DMS79 (cell line): ENCODE measurements at places on chromosomes 1 and 21.

- no peak for DNase-seq
Observed at GRCh38 chr1:41383094-41383852, 22.0 kb downstream of the FOXO6 start.

DNA sequence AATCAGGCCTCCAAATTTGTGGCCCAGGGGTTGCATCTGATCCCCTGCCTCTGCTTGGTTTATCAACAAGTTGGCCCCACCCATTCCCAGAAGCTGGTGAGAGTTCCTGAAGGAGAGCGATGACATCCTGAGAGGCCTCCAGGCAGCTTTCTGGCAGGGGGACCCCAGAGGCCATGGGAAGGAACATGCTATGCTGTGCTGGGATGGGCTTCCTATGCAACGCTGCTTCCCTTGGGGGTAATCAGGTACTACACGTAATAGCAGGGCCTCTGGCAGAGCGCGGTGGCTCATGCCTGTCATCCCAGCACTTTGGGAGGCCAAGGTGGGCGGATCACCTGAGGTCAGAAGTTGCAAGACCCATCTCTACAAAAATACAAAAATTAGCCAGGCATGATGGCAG is 8.4 kb upstream of the MTF1 start:
- DNase-seq, result no peak

- DNase-seq, result no peak
Observed at GRCh38 chr1:217322834-217323233, 308.1 kb downstream of the GPATCH2 start.

GRCh38 chr1:208314431-208314830 is 70.2 kb upstream of the PLXNA2 start:
- no peak for DNase-seq

DNA sequence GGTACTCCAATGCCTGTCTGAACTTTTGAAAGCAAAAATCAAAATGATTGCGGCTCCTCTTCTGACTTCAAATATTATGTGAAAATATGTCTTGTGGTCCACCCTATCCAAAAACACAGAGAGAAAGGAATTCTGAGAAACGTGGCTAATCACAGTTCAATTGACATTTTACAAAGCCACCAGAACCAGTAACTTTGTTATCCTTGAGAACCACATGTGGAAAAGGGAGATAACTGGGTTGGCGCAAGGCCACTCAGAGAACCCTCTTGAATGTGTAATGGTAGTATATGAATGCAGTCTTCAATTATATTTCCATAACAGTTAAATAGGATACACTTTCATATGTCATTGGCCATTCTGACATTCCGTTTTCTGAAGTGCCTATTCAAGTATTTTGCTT is 1030.0 kb upstream of the TMPRSS15 start:
- no peak for DNase-seq

GRCh38 chr1:54114001-54114400 is 38.8 kb downstream of the CDCP2 start:
- no peak for DNase-seq

DNA sequence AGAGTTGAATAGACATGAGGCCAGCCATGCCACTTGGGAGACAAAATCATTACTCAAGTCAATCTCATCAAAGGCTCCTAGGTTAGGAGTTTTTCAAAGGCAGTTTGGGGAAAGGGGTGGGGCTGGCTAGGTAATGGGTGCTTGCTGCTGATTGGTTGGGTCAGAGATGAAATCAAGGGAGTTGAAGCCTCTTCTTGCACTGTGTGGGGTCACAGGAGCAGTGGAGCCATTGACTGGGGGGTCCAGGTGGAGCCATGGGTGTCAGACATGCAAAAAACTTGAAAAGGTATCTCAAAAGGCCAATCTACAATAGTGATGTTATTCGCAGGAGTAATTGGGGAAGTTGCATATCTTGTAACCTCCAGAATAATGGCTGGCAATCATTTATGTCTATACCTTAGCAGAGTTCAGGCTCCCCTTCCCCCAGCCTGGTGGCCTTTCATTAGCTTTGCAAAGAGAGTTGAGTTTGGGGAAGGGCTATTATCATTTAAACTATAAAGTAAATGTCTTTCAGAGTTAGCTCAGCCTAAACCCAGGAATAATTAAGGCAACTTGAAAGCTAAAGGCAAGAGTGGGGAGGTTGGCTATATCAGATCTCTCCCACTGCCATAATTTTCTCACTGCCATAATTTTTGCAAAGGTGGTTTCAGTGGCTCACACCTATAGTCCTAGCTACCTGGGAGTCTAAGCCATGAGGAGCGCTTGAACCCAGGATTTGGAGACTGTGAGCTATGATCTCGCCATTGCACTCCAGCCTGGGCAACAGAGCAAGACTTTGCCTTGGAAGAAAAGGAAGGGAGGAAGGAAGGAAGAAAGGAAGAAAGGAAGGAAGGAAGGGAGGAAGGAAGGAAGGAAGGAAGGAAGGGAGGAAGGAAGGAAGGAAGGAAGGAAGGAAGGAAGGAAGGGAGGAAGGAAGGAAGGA is 7.8 kb upstream of the PINK1 start:
- no peak for DNase-seq

DNA sequence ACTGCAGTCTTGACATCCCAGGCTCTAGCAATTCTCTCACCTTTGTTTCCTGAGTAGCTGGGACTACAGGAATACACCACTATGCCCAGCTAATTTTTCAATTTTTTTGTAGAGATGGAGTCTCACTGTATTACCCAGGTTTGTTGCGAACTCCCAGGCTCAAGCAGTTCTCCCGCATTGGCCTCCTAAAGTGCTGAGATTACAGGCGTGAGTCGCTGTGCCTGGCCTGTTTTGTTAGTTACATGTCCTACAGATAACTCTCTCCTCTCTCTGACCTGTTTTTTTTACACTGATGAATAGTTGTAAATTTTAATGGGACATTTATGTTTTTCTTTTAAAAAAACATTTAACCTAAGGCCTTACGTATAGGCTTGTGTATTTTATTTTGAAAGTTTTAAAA is 19.8 kb downstream of the PTBP2 start:
- DNase-seq, result no peak

DNA sequence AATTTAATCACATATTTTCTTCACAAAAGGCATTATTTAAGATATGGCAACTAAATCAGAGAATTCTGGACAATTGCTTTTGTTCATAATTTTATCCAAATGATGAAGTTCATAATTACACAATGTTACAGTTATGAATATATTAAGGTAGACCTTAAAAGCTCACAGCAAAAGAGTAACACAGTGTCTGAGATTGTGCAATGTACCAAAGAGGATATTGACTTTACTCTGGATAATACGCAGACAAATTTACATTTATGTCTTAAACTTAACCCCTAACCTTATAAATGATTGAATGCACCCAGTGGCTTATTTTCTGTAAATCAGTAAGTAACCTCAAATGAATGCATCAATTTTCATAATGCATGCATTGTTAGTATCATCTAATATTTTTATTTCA is 216.2 kb upstream of the SAMSN1 start:
- no peak for DNase-seq

DNA sequence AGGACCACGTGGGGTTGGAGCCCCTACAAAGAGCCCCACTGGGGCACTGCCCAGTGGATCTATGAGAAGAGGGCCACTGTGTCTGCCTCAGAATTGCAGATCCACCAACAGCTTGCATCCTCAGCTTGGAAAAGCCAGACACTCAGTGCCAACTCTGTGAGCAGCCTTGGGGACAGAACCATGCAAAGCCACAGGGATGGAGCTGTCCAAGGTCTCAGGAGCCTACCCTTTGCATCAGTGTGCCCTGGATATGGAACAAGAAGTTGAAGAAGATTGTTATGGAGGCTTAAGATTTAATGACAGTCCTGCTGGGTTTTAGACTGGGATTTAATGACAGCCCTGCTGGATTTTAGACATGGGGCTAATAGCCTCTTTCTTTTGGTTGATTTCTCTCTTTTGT is 1670.9 kb downstream of the PLA2G4A start:
- DNase-seq, result no peak

- no peak for DNase-seq
Observed at GRCh38 chr1:30687886-30688285, 35.5 kb downstream of the MATN1 start.

- DNase-seq, result no peak
Observed at GRCh38 chr1:11561740-11562139, 82.8 kb downstream of the DISP3 start.

GRCh38 chr1:5099558-5099957 is 445.1 kb downstream of the AJAP1 start:
- peak; percentile 52 for DNase-seq

- DNase-seq, result no peak
Observed at GRCh38 chr1:57782357-57782756, 358.5 kb upstream of the DAB1 start.

GRCh38 chr1:246695666-246696065 is 28.5 kb upstream of the SCCPDH start:
- no peak for DNase-seq

GRCh38 chr1:76500116-76500515 is 367.2 kb upstream of the ST6GALNAC5 start:
- no peak for DNase-seq

DNA sequence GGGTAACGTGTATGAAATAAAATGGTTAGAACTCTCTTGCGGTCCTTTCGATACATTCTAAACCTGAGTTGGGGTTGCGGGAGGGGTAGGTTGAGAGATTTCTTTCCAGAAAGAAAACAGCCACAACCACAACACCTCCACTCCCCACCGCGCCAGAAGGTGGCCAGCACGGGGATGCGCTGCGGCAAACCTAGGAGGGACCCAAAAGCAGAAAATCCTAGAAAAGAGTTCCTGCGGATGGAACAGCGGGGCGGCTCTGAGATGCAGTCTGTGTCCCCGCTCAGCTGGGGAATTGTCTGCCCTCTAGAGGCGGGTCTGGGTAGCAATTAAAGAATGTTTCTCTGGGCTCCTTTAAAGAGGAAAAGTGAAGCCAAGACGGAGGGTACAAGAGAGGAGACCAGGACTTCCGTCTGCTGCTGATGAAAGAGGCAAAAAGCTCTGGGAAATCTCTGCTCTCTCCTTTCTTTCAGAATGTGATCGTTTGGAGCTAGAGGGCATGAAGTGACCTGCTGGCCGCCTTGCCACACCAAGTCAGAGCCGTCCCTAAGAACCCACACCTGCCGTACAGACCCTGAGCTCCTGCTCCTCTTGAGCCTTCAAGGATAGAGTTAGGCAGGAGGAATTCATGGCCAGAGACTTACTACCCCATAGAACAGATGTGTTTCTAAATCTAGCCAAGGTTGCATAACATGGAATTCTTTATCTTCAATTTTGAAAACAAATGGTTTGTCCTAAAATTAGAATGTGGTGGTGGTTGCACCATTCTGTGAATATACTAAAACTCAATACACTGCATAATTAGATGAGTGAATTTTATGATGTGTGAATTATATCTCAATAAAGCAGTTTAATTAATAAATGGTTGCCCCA is 46.5 kb upstream of the COA6 start:
- no peak for DNase-seq

- no peak for DNase-seq
Observed at GRCh38 chr1:186899577-186899976, 70.8 kb downstream of the PLA2G4A start.

DNA sequence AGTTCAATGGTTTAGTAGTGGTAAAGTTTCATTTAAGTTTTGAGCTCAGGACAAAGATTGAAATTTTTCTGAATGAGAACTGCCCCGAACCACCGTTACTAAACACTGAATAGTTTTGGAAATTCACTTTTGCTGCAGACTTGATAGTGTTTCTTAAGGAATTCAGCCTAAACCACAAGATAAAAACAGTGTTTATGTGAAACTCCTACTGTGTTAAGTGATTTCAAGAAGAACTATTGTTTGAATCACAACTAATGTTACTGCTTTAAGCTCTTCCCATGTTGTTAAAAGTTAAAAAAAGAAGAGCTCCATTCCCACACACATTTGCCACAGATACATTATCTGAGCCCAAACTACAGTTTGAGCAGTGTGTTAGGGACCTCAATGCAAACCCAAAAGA is 159.2 kb downstream of the DYRK1A start:
- DNase-seq, result no peak

GRCh38 chr1:115624859-115625258 is 16.9 kb upstream of the VANGL1 start:
- no peak for DNase-seq

DNA sequence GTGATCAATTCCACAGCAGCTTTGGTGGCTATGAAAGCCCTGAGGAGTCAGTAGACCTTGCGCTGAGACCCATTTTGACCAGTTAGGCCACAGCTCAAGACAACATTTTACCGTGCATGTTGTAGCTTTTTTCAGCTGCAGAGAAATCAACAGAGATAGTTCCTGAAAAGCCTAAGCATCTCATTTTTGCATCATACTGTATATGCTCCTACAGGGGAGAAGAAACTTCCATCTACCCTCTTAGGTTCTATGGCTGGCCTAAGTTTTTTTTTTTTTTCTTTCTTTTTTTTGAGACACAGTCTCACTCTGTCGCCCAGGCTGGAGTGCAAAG is 24.8 kb upstream of the EYA3 start:
- no peak for DNase-seq

DNA sequence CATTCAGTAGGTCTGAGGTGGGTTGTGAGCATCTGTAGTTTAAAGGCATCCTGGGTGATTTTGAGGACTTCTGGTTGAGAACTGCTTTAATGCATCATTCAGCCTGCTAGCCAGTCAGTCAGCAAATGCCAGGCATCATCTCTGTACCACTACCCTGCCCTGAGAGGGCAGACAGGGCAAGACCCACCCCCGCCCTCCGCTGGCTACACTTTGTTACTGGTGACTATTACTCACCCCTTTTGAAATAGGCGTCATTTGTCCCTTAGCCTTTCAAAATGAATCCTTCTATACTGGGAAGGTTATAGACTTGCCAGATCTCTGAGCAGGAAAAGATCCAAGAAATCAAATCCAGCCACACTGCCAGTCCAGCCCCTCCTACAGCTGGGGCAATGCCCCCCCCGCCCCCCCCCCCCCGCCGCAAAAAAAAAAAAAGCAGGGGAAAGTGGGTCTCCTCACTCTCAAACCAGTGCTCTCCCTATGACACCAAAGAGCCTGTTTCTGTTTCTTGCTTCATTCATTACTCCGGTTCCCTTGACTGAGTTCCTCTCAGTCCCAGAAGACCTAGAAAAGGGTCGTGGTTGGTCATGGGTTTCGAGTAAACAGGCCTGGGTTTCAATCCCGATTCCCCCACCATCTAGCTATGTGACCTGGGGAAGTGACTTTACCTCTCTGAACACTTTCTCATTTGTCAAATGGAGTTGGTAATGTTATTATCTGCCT is 4.4 kb downstream of the SELENON start:
- no peak for DNase-seq

- no peak for DNase-seq
Observed at GRCh38 chr21:46188226-46189212, 4.3 kb upstream of the SPATC1L start.

GRCh38 chr1:231924180-231924579 is 297.6 kb downstream of the DISC1 start:
- DNase-seq, result no peak

DNA sequence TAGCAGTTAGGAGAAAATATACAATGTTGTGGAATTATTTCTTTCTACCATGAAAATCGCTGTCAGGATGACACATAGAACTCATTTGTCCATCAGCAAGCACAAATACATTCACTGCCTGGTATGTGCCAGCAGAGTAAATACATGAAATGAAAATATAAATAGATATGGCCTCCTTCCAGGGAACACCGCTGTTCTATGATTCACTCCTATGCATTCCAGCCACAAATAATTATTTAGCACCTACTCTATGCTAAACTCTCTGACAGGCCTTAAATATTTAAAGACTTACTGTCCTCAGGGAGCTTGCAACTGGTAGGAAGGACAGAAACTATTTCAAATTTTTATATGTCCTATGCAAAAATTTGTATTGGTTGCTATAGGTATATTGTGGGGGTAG is 975.0 kb upstream of the NCAM2 start:
- DNase-seq, result no peak
